NCI-H526 treated with DMSO at 0.1 percent for 48 hours (cell line): ENCODE measurements at places on chromosomes 16 and 17.

DNA sequence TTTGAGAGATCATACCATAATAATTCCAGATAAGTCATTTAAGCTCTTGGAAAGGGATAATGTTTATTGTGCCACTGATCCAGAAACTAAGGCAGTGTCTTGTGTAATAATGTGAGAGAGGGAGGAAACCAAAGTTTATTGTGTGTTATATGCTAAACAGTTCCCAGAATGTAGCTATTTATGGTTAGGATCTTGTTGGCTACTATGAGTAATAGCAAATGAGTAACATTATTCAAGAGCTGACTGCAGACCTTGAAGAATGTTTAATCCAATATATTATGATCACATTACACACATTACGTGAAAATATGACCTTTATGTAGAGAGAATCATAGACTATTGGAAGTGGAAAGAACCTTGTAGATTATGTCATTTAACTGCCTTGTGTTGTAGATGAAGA, 139.5 kb downstream of the BCAS3 start:
- no peak for DNase-seq

DNA sequence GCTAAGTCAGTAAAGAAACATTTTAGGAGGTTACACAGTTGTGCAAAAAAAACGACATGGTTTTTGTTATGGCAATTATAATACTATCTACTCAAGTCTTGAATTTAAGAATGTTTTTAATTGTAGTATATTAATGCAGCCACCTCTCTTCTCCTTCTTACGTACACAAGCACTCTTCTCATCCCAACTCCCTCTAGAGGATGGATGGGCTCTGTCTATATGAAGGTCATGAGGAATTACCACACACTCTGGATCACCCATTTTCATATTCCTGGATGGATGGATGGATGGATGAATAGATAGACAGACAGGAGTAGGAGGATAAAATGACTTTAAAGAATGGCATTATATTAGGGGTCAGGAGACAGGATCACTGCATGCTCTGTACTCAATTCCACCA, 120.0 kb downstream of the PHKB start:
- DNase-seq: no peak

DNA sequence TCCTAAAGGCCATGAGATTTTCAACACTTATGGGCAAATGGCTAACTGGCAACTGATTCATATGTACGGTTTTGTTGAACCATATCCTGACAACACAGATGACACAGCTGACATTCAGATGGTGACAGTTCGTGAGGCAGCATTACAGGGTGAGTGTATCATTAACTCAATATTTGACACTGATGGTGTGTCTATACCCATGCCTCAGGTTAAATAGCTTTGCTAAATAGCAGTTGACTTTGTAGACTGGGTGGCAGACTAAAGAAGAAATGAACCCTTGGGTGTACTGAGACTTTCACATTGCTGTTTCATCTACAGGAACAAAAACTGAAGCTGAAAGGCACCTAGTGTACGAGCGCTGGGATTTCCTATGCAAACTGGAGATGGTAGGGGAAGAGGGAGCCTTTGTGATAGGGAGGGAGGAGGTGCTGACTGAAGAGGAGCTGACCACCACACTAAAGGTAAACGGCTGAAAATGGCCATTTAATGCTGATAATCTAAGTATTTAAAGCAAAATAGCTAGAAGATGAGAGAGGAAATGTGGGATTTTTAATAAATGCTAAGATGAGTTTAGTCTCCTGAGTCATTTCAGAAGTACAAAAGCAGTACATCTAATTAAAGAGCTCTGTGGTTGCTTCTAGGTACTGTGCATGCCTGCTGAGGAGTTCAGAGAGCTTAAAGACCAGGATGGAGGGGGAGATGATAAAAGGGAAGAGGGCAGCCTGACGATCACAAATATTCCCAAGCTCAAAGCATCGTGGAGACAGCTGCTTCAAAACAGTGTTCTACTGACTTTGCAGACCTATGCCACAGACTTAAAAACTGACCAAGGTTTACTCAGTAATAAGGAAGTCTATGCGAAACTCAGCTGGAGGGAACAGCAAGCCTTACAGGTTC, 3.0 kb downstream of the SETD6 start:
- no peak for DNase-seq

- no peak for DNase-seq
These were observed 326 bp downstream of the SRCIN1 start for GRCh38 chr17:38605411-38605840.

DNA sequence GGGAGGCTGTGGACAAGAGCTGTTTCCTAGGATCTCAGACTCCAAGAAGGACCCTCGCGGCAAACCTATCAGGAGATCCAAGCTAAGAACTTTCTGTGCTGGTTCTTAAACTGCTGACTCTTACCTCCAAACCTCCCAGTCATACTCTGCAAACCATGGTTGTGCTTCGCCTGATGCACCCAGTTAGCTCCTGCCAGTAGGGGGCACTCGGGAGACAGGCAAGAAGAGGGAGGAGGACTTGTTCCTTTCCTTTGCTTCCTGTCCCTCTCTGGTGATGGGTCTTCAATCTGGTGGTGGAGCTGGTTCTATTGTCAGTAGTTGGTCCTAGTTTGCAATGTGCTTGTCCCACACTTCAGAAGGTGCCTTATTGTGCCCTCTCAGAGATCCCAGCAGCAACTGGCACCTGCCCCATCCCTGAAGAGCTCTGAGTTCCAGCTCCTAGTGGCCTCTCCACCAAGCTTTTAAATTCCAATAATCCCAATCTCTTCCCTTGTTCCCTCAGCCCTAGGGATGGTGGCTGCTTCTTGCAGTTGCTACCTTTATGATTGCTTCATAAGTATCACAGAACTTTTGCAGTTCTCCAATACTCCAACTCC, 113.5 kb upstream of the RPL38 start:
- DNase-seq: peak; percentile 42

DNA sequence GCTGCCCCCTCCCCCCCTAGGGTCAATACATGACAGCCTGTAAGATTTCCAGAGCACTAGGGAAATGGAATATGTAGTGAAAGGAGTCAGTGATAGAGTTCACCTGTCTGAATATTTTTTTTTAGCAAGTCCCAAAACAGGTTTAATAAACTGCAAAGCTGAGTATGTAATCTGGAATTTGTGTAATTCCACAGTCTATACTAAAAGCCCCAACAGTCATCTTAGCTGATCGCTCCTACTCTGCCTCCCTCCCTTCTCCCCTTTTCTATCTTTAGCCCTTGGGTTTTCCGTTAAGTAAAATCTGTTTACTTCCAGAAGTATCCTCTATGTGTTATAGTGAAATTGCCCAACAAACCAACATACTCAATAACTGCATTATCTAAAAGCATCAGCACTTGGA, 3.5 kb downstream of the CDH13 start:
- DNase-seq: no peak

DNA sequence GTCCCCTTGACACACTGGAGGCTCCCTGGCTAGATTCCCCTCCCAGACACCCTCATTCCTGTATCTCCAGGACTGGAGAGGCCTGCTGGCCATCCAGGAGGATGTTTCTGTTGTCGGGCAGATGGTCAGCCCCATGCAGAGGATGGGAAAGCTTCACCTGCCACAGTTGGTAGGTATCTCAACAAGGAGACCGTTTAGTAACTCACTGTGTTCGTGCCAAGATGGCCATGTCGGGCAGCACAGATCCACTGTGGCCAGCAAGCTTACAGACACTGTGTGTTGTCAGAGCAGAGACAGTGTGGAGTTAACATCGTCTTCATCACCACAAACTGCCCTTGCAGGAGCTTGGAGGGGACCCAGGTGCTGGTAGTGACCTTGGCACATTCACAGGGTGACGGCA, 390.9 kb downstream of the SEC14L1 start:
- no peak for DNase-seq

DNA sequence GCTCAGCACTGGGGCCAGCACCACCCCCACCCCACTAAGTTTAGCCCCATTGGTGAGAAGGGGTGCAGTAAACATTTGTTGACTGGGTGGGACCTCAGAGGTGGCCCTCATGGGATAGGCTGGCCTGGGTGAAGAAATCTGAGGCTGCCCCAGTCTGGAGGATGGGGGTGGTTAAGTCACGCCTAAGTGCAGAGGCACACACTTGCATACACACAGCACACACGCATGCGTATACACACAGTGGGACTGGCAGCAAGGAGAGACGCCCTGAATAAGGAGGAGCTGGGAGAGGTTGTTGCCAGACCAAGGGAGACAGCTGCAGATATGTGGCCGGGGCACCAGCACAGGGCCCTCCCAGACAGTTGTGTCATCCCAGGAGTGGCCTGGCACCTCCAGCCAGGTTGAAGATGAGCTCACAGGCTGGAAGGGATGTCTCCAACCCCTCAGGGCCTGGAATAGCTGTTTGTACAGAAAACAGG, 3.0 kb upstream of the BCAR1 start:
- DNase-seq: no peak

- no peak for DNase-seq
These were observed 113.3 kb downstream of the XYLT1 start for GRCh38 chr16:17357307-17358062.

DNA sequence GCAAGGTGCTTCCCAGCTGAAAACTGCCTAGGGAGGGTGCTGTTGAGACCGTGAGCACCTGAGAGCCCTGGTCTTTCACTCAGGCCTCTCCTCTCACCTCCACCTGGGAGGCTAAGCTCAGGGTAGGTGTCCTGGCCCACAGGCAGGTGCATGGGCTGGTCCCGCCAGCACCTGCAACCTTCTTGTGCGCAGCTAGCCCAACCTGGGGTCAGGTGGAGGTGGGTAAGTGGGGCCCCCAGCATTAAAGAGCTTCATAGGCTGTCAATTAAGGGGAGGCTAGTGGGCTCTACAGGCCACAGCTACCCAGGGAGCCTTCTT, 8.7 kb downstream of the ADCY7 start:
- DNase-seq: no peak
